ENCODE measurements at places on chromosomes 5 and 9. TPM values are rescaled to one million over a fixed set of nuclear protein-coding genes. Genes with fewer than 3 reads are reported as not detected.

RNF208 gene
- not detected for total RNA-seq

POLR3G gene
- 2.5 TPM for total RNA-seq

GRCh38 chr9:136565086-136565714 is 19.4 kb upstream of the NOTCH1 start:
- H3K4me3 ChIP-seq: no peak overlapping the region
- no peaks in the 10 kb centered on the region for H3K27me3 ChIP-seq
- no peak for DNase-seq
- H3K27ac ChIP-seq: no peak overlapping the region
- H3K4me1 ChIP-seq: peaks cover 80% of the 10 kb centered on the region

TMEM174 gene
- total RNA-seq: not detected

FOXD4L4 gene
- not detected for total RNA-seq

- peaks cover 54% of the 10 kb centered on the region for H3K4me1 ChIP-seq
- peak overlapping the region; percentile 58 for H3K27ac ChIP-seq
- no peaks in the 10 kb centered on the region for H3K27me3 ChIP-seq
Observed at GRCh38 chr5:122155546-122155945, 26.2 kb downstream of the ZNF474 start.

UBE2B gene
- total RNA-seq: 55.8 TPM

Measured in SJSA1 (cell line).